Inflammatory macrophage treated with lipopolysaccharide for 1 hour (primary cell): ENCODE measurements at places on chromosomes 12 and 14.

GRCh38 chr14:67186172-67186768 is 3.0 kb upstream of the GARIN2 start:
- no peak for DNase-seq

DNA sequence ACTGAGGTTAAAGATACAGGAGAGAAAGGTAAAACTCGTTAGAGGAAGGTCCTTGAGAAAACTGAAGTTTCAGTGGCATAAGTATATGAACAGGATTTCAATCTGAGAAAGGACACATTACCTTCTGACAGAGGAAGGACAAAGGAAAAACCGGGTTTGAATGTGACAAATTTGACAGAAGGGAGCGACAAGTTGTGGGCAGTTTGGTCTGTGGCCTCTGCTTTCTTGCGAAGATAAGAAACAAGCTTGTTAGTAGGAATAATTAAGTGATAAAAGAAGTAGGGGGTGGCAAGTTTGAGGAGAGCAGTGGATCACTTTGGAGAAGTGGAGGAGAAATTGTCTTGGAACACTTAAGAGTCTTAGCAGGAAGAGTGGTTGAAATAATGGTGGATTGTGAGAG is 5.1 kb downstream of the MON2 start:
- no peak for DNase-seq

GRCh38 chr14:60356906-60357550 is 108.0 kb downstream of the PPM1A start:
- DNase-seq, result no peak

GRCh38 chr12:66210840-66211239 is 21.8 kb downstream of the IRAK3 start:
- DNase-seq, result peak; percentile 74

GRCh38 chr14:61330511-61330910 is 9.1 kb downstream of the PRKCH start:
- DNase-seq, result no peak

GRCh38 chr12:51270951-51271518 is 820 bp upstream of the SMAGP start:
- DNase-seq, result peak; percentile 18

- no peak for DNase-seq
Measured at GRCh38 chr14:99241325-99242010, 30.5 kb downstream of the BCL11B start.

DNA sequence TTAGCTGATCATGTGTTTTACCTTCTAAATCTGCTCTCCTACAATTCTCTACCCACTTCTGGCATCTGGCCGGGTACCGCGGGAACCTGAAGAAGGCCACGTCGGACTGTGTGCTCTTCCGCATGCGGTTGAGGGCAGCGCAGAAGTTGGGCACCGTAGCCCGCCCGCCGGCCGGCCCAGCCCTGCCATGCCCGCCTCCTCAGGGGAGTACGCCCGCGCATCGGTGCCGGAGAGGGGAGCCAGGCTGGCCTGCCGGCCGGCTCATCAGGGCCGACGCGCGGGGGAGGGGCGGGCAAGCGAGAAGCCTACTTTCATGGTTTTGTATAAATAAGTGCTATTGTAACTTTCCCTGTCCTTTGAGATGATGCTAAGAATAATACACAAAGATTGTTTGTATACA is 19.9 kb upstream of the ADAMTS20 start:
- DNase-seq, result no peak
